ENCODE measurements at places on chromosomes 1 and 21. TPM values are rescaled to one million over a fixed set of nuclear protein-coding genes. Genes with fewer than 3 reads are reported as not detected.
A peak's percentile ranks its signal among the peaks of the same experiment; 100 is the strongest.

The DYNLT4 gene
- not detected for total RNA-seq

The KRTAP11-1 gene
- not detected for total RNA-seq

The CA6 gene
- not detected for total RNA-seq

The KCNA3 gene
- total RNA-seq = under 0.01 TPM

The FAM177B gene
- not detected for total RNA-seq

The FYB2 gene
- total RNA-seq = not detected

The SH2D5 gene
- total RNA-seq = 3.9 TPM

GRCh38 chr1:165351863-165352441 lies 4.6 kb downstream of the LMX1A start:
- DNase-seq = no peak

DNA sequence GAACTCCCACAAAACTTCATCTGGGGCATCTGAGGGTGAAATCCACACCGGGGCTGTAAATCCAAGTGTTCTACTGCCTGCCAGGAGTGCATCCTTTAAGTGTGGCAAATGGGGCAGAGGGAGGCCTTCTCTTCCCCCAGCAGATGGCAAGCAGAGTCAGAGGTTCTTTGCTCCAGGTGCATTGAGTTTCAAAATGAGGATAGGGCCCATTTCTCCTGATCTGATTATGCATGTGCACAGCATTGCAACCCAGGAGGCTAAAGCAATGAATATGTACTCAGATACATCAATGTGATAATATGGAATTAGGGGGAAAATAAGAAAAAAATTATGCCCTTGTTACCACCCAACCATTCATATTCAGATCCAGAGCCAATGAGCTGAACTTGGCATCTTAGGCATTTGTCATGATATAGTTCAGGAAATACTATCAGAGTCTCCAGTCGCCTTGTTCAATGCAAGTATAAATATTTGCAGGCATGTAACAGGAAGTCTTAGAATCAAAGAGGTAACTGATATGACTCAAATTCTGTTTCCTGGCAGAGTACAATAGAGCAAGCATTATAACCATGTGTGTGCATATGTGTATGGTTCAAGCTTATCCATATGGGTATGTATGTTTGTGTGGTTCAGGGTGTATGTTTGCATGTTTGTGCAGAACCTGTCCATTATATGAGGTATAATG lies 473.8 kb upstream of the PKN2 start:
- no peak for DNase-seq

DNA sequence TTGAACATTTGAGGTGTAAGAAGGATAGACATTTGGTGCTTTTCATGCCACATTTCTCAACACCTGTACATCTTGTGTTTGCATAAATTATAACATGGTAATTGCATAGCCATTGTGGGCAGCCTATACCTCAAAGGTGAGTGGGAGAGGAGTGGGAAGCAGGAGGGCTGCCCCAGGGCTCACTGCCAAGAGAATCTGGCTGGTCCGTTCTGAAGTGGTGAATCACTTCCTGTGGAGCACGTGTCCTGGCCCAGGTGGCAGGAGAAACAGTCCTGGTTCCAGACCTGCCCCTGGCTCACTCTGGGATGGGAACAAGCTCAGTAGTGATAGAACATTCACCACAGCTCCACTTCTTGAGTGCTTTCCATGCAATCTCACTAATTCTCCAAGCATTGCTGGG lies 11.6 kb upstream of the OLFML2B start:
- DNase-seq = peak; percentile 19

DNA sequence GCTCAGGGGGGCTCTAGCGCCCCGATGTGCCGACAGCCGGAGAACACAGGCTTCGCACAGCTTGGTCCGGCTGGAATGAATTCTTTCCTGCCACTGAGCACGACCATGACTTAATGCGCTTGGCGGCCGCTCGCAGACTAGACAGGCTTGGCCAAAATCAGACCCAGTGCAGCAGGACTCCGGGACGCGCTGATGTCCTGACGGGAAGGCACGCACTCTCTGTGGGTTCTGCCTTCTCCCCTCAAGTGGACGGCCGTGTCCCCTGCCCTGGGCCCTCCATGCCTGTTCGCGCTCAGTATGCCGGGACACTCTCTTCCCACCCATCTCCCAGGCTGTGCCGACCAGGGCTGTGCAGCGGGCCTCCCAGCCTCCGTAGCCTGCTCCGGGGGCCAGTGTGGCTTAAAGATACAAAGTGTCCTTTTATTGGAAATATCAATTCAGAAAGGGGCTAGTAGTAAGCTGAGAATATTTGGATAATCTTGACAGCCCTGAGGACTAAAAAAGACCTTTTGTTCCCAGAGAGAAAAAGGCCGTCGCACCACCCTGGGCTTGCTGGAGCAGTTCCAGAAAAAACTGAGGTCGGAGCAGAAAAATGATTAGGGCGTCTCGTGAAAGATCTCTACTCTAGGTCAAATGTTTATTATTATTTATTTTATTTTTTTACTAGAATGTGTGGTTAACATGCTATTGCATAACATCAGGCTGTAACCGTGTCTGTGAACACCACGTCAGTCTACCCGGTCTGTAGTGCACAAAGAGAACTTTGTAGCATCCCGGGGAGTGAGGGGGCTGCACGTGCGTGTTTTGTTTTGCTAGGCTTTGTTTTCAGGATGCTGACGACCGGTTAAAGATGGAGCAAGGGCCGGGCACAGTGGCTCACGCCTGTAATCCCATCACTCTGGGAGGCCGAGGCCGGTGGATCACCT lies 88.1 kb upstream of the ARHGEF16 start:
- DNase-seq = peak; percentile 18

DNA sequence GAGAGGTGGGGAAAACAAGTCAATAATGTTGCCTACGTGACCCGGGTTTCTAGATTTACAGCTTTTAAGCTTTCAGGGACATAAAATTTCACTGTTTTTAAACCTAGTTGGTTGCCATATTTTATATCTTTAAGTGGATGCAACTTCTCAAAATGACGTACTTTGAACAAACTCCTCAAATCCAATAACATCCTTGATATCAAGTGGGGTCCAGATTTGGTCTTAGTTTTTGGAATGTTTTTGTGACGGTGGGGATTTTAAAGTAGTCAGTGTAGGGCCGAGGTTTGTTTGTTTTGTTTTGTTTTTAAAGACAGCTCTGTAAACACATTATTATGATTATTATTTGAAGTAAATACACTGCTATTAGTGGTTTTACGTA lies 453 bp downstream of the CDKN2C start:
- DNase-seq = no peak

DNA sequence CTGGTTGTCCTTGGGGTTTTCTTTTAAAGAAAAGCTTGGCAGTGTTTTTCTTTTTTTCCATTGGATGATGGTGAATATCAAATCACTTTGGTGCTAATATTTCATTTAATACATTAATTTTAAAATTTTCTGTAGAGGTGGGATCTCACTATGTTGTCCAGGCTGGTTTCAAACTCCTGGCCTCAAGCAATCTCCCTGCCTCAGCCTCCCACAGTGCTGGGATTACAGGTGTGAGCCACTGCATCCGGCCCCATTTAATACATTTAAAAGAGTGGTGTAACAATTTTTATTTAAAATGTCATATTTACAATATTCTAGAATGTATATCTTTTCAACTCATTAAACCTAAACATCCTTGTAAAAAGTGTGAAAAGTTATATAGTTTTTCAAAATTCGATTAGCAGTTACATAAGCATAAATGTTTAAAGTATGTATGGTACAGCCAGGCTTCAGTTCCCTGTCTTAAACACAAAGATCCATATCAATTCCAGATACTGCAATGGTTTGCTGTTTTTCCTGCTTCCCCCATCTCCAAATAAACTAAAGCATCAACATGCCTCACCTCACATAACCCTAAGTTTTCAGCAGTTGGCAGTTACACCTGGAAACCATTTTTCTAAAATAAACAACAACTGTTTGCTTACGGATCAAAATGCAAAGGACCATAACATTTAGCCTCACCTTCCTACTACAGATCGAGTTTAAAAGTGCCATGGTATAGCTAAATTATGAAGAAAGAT lies 8.9 kb upstream of the LGALS8 start:
- no peak for DNase-seq

- DNase-seq = no peak
Measured at GRCh38 chr1:77643456-77643855, 39.0 kb downstream of the ZZZ3 start.

DNA sequence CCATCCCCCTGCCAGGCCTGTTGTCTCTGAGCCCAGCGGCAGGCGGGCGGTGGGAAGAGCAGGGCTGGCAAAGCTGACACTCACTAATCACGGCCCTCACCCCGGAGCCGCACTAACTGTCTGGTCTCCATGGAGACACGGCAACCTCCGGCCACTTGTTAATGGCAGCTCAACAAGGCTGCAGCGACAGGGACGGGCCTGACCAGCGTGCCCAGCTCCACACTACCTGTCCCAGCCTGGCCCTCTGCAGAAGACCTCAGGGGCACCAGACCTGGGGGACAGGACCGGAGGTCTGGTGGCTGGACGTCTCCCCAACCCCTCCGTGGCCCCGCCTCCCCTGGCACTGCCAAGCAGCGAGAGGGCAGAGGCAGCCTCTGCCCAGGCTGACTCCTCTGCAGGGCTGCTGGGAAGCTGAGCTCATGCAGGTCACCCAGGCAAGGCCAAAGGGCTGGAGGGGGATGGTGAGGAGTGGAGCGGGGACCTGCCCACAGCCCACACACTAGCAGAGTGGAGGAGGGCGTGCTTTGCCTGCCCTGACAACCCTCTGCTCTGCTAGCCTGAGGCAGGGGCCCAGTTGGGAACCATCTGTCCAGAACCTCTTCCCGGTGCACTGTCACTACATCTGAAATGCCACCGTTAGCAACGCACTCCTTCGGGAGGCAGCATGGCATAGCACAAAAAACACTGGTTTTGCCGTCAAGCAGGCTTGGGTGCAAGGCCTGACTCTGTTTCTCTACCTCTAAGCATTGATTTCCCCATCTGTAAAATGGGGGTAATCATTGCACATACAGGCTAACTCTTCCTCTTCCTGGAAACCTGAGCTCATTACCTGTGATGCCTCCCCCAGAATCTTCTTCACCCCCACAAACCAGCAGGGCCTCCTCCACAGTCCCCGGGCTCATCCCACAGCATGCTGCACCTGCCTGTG lies 29.6 kb upstream of the WASF2 start:
- no peak for DNase-seq

DNA sequence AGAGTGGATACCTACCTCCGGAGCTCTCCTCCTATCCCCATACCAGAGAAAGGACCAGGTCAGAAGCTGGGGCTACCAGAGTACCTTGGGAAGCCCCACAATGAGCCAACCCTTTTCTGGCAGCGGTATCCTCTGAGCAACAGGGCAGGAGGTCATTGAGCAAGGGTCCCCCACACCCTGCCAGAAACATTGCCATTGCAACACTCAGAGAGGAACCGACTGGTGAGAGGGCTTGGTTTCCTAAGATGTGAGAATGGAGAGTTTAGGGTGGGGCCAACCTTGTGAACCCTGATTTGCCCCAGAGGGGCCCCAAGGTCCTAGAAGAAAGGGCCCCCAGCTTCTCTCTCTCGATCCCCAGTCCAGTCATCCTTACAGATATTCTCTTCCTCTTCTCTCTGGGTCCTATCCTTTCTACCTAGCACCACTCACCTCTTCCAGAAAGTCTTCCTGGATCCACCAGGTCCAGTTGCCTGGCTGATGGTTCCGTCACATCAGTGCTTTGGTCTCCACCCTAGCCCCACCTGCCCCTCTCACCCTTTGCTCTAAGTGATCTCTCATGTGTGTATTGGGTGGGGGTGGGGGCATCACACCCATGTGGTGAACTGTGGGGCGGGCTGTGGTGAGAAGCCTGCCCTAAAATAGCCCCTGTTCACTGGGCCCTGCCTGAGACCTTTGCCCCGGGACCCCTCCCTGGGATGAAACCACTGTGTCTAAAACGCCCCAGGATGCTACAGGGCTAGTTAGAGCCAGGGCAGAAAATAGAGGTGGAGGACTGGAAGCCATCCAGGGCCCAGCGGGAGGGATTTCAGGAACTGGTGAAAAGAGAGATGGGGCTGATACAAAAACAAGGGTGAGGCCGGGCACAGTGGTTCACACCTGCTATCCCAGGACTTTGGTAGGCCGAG lies 8.7 kb downstream of the FGR start:
- no peak for DNase-seq

GRCh38 chr1:111422546-111423391 lies 4.8 kb downstream of the OVGP1 start:
- no peak for DNase-seq

- DNase-seq = peak; percentile 78
Measured at GRCh38 chr1:87686671-87687070, 358.0 kb downstream of the LMO4 start.

Measured in fibroblast of villous mesenchyme (primary cell).